ENCODE measurements at places on chromosomes 3 and 15. TPM values are rescaled to one million over a fixed set of nuclear protein-coding genes. Genes with fewer than 3 reads are reported as not detected.

Gene IMPG2
- polyA plus RNA-seq: 0.03 TPM

Gene TMEM207
- polyA plus RNA-seq: not detected

Gene GNB4
- 8.7 TPM for polyA plus RNA-seq

Gene RHCG
- polyA plus RNA-seq: 0.53 TPM

Gene CORO2B
- polyA plus RNA-seq: 6.1 TPM

Gene GOLGA8S
- polyA plus RNA-seq: 0.05 TPM

Gene PLSCR4
- polyA plus RNA-seq: 1.8 TPM

Gene GUCA1C
- not detected for polyA plus RNA-seq

Gene HDC
- 0.20 TPM for polyA plus RNA-seq

Gene GP9
- polyA plus RNA-seq: not detected

Gene CYP8B1
- not detected for polyA plus RNA-seq

Gene PCOLCE2
- 11.1 TPM for polyA plus RNA-seq

Gene UTS2B
- not detected for polyA plus RNA-seq

Gene ENTPD3
- polyA plus RNA-seq: 0.66 TPM

Gene SNTN
- polyA plus RNA-seq: not detected

Gene CSPG5
- 2.7 TPM for polyA plus RNA-seq

Gene IQCH
- 0.60 TPM for polyA plus RNA-seq

Gene GOLGA6L22
- polyA plus RNA-seq: not detected

Gene GOLGA8H
- polyA plus RNA-seq: 0.26 TPM

Gene ADGRG7
- polyA plus RNA-seq: not detected

Gene ISL2
- polyA plus RNA-seq: 0.32 TPM

Gene SEMA4B
- polyA plus RNA-seq: 62.4 TPM

Gene FAM81A
- polyA plus RNA-seq: 0.56 TPM

Gene ZNF717
- polyA plus RNA-seq: 14.2 TPM

Gene UBAP1L
- polyA plus RNA-seq: 1.3 TPM

Gene KBTBD13
- polyA plus RNA-seq: not detected

All from H1 (cell line).